ENCODE measurements at places on chromosomes 1 and 21.

- no peak for DNase-seq
Measured at GRCh38 chr1:31214316-31215064, 25.2 kb downstream of the NKAIN1 start.

DNA sequence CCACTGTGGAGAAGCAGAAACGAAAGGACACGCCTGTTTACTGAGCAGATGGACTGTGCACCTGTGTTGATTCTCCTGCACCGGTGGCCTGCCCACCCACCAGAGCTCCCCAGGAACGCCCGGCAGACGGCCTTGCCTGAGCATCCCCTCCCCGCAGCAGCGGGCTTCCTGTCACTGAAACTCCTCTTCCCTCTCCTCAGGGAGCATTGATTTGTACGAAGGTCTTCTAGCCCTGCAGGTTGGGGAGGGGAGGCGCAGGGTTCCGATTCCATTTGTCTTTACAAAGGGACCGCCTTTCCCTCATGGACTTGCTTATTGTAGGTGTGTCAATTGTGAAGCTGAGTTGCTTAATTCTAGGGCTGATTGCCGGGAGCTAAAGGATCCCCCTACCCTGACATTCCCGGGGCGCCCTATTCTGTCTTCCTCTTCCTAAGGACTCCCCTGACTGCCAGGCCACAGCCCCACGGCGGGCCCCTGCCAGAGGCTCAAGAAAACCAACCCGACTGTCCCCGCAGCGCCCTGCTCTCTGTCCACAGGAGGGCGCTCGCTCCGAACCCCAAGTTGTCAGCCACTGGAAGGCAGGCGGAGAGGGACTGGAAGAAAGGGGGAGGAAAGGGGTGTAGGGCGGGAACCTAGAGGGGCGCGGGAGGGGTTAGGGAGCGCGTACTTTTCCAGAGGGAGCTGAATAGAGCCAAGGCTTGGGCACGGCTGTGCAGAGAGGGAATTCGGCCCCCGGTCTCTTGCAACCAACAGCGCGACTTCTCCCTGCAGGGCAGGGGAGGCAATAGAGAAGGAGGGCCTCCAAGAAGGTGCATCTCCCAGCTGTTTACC is 2.8 kb downstream of the S100A6 start:
- peak; percentile 78 for DNase-seq

DNA sequence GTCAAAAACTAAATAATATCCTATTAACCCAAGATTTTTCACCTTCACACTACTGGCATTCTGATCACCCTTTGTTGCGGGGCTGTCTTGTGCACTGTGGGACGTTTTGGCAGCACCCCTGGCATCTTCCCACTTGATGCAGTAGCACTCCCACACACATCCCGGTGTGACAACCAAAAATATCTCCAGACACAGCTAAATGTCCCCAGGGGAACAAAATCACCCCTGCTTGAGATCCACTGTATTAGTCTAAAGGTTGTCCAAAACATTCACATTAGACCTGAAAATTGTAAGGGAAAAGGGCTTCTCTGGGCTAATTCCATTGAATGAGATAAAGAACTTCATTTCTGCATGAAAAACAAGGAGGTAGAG is 37.8 kb downstream of the PLEKHO1 start:
- DNase-seq, result no peak

GRCh38 chr1:76764638-76765454 is 102.4 kb upstream of the ST6GALNAC5 start:
- DNase-seq, result no peak

DNA sequence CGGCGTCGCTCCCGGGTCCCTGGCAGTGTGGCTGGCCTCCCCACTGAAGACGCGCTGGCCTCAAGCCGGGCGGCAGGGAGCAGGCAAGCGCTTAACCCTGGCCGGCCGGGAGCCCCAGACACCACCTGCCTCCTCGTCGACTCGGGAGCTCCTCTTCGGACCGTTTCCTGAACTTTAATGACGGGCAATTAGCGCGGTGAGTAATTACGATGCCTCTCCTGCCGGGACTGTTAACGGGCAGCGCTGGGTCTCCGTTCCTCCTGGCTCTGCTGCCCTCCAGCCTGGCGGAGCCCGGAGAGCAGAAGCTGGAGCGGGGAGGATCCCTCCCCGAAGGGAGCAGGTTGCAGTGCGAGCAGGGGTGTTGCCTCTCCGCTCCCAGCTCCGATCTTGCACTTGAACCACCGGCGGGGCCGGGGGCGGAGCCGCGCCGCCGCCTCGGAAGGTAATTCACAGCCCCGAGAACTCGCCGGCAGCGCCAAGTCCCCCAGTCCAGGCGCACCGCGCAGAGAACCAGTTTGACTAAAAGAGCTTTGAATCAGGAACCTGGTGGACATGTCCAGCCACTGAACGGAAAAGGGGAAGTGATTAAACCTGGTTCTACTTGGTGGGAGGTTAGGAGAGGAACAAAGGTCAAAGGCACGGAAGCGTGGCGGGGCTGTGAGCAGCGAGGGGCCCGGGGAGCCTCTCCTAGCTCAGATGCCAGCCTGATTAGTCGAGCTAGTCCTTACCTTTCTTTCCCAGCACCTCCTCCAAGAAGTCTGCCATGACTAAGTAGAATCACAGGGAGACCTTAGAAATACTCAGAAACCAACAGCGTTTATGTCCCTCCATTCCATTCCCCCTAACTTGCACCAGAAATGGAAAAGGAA is 18.3 kb upstream of the PLEKHA6 start:
- DNase-seq, result peak; percentile 56

DNA sequence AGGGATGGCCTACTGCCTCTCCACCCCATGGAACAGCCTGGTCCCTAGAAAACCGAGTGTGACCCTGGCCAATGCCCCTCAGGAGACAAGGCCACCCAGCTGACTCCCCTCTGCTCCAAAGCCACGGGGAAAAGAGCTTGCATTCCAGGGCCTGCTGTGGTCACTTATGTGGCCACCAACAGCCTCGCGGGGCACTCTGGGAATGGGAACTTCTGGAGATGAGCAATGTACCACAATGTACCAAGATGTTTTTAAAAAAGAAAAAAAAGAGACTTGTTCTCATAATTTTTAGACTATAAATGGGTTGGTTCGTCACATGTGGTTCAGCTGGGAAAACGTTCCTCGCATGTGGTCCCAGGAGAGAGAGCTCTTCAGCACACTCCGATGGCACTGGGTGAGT is 62.8 kb downstream of the SLC66A1 start:
- no peak for DNase-seq

DNA sequence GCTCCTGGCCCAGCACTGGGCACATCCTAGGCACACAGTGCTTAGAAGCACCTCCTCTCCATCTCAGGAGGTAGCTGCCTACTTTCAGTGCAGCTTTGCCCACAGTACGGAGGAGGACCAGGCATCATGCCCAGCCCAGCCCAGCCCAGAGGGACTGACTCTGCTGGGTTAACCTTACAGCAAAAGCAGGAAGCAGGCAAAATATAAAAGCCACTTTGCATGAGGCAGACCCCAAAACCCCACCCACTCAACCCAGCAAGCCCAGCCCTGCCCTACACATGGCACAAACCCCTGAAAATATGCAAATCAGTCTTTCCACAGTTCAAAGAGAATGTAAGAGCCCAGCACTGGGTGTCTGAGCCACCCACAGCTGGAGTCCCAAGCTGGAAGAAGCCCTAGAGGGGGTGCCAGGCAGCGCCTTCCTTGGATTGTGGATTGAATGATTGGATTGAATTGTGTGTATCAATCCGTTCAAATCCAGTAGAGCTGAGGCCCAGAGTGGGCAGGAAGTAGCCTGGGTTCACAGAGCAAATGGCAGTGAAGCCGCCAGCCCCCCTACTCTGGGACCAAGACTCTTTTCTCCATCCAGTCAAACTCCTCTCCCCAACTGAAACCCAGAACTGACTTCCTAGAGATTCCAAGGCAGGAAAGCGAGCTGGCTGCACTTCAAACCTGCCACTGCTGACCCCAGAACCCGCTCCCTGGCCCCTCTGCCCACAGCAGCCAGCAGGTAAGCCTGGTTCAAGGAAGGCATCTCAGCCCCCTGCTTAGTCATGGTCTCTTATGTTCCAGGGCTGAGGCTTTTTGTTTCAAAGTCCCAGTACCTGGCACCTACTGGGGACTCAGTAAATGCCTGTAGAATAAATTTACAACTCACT is 117.7 kb downstream of the LACTBL1 start:
- DNase-seq, result no peak

DNA sequence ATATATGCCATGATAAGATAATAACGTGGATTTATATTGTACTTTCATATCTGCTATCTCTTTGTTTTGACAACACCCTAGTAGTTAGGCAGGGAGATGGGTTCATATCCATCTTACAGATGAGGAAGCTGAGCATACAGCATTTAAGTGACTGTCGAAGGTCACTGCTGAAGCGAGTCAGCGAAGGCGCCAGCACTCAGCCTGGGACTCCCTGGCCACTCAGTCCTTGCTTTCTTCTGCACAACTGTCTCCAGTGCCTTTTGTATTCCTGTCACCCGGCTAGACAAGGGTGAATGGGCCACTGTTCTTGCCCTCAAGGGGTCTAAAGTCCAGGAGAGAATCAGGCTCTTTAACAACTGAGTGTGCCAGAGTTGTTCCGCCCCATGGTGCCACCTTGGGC is 3.1 kb downstream of the ARHGEF10L start:
- no peak for DNase-seq

DNA sequence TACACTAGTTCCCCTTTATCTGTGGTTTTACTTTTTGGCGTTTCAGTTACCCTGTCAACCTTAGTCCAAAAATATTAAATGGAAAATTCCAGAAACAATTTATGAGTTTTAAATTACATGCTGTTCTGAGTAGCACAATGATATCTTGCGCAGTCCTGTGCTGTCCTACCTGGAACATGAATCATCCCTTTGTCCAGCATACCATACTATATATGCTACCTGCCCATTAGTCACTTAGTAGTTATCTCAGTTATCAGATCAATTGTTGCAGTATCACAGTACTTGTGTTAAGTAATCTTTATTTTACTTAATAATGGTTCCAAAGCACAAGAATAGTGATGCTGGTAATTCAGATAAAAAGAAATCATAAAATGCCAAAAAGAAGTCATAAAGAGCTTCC is 52.7 kb downstream of the AGBL4 start:
- no peak for DNase-seq

DNA sequence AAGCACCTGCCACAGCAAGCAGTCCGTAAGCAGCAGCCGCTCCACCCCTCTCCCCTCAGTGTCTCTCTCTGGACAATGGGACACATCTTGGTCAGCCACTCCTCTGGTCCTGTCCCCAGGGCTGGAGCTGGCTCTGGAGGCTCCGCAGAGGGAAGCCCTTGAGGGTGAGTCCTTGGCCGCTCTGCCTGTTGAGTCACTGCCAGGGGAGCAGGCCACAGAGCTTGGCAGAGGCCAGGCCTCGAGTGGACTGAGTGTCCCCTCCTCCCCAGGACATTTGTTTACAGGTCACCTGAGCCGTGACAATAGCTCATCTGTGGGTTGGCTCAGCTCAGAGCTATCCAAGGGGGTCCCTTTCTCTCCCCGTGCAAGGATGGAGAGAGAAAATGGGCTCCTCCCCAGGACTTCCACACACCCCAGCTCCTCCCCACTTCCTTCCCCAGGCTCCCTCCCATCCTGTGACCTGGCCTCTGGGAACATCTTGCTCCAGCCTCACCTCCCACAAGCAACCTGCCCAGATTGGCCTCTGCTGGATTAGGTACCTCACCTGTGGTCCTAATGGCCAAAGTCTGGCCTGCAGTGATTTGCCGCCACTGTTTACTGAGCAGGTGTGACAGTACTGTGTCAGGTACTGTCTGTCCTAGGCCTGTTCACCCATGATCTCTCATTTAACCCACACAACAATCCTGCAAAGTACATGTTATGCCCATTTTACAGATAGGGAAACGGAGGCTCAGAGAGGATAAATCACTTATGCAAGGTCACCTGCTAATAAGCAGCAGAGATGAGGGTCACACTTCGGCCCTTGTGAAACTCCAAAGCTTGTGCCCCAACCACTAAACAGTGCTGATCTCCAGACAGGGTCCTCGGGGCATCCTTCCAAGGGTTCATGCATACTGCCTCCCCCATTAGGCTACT is 4.8 kb downstream of the FAM131C start:
- no peak for DNase-seq

GRCh38 chr1:228278432-228278941 is 70.6 kb downstream of the OBSCN start:
- no peak for DNase-seq

- no peak for DNase-seq
Measured at GRCh38 chr1:64664299-64664698, 80.6 kb upstream of the RAVER2 start.

DNA sequence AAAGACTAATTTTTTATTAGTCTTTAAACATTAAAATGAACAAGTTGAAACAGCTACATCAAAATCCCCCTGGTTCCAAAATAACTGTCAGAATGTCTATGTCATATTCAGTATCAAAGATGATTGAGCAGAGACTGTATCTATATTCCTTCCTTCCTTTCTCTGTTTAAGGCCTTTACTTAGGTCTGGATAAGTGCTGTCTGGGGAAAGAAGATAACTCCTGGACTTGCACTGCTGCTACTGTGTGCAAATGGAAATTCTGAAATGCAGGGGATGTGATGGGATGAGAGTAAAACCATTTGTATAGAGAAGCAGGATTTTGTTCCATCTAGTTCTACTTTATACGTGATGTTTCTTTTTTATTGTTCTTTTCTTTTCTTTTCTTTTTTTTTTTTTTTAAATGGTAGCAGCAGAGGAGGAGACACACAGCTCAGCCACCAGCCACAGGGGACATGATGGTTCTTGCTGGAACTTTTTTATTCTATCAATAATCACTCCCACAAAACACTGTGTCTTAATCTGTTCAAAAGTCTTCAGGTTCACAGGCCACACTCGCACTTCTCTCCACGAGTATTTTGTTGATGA is 33.6 kb upstream of the FOXE3 start:
- no peak for DNase-seq

DNA sequence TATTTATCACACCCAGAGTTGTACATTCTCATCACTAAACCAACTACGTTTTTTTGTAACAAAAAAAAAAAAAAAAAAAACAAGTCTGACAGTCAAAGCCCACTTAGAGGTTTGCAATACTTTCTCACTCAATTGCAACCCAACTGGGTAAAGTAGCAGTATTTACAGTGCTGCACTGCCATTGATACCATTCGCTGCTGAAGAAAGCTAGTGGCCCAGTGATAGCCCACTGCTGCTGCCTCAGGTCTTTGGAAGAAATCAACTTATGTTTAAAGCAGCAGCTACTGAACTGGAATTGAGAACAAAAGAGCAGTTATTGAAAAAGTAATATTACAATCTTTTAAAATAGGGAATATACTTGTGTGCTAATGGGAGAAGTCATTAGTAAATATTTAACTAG is 2.7 kb downstream of the HNRNPU start:
- no peak for DNase-seq

DNA sequence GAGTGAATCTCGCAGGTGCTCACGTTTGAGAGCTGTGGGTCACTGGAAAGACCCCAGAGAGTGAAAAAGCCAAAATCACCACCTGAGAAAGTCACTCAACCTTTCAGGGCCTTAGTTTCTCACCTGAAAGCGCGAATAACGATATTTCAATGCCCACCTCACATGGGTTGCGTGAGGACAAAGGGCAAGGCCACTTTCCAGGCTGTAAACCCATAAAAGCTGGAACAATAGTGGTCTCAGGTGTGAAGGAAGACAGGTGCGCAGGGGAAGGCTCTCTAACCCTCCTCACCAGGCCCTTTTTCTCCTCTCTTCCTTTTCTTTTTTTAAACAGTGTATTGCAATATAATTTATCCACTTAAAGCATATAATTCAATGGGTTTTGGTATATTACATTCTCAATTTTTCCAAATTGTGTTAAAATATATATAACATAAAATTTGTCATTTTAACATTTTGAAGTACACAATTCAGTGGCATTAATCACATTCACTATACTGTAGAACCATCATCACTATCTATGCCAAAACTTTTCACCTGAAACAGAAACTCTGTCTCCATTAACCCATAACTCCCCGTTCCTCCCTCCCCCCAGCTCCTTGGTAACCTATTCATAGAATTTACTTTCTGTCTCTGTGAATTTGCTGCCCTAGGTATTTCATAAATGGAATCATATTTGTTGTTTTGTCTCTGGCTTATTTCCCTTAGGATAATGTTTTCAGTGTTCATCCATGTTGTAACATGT is 118.4 kb upstream of the TNR start:
- no peak for DNase-seq
